ENCODE measurements at places on chromosomes 4 and X.

DNA sequence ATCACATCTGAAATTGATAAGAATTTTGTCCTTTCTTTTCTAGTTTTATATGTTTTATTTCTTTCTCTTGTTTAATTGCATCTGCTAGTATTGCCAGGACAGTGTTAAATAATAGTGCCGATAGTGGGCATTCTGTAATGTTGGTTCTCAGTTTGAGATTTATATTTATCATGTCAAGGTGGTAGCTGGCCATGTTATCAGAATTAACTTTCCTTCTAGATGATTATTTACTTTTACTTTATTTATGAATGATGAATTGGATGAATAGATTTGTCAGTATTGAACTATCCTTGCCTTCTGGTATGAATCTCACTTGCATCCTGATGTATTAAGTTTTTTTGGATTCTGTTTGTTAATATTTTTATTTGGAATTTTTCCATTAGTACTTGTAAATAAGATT, 42.7 kb downstream of the METAP1 start:
- no peak for DNase-seq

GRCh38 chr4:5399124-5399523, 309.2 kb downstream of the EVC2 start:
- no peak for DNase-seq

- DNase-seq, result no peak
These were observed 24.7 kb downstream of the SLC9B1 start for GRCh38 chr4:102994803-102995202.

DNA sequence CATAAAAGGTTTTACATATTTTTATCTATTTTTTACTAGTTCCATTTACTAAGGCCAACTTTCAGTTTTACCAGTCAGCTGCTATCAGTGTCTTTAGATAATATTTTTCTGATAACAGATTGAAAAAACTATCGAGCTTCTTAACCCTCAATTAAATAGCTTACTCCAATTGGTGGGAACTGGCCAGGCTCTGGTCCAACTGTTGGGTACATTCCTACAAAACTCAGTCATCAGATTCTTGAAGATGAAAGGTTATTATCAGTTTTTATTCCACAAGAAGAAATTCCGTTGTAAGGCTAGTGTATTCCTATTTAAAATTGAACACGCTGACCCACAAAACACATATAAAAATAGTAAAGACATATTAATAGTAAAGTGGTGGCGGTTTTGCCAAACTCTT, 346.2 kb downstream of the MAPK10 start:
- DNase-seq, result peak; percentile 64

GRCh38 chrX:7158468-7158990, 10.6 kb upstream of the PUDP start:
- DNase-seq, result peak; percentile 52

DNA sequence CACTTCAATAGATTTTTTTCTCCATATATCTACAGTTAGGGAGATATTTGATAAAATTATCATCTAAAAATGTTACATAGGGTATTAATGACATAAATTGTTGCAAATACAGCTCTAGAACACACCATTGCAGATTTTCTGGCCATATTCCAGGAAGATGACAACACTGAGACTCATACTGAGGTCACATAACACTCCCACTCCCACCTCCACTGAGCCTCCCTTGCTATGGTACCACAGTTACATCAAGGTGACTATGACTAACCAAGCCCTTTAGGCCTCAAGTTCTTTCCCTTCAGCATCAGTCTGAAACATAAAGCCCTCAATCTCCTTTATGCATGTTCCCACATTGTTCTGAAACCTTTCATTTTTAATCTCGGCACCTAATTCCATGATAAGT, 932.0 kb upstream of the IGFBP7 start:
- no peak for DNase-seq

DNA sequence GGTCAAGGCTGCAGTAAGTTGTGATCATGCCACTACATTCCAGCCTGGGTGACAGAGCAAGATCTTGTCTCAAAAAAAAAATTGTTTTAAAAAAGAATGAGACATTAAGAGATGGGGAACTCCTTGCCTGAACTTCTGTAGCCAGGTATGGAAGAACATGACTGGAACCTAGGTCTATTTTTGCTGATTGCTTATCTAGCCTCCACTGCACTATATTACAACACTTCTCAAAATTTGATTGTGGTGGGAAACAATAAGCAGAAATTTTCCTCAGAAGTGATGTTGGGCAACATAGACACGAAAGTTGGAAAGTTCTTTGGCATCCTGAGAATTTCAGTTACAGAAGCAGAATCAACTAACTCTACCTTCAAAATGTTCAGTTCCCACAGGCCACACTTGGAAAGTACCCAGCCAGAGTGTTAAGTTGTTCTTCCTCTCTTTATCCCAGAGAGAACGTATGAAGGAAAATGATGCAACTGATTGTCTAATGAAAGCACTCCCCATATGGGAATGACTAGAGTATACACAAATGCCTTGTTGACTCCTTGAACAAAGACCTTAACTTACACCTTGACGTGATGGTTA, 50.0 kb downstream of the LUZP4 start:
- DNase-seq, result no peak

GRCh38 chr4:98935633-98936032, 6.7 kb upstream of the EIF4E start:
- no peak for DNase-seq

DNA sequence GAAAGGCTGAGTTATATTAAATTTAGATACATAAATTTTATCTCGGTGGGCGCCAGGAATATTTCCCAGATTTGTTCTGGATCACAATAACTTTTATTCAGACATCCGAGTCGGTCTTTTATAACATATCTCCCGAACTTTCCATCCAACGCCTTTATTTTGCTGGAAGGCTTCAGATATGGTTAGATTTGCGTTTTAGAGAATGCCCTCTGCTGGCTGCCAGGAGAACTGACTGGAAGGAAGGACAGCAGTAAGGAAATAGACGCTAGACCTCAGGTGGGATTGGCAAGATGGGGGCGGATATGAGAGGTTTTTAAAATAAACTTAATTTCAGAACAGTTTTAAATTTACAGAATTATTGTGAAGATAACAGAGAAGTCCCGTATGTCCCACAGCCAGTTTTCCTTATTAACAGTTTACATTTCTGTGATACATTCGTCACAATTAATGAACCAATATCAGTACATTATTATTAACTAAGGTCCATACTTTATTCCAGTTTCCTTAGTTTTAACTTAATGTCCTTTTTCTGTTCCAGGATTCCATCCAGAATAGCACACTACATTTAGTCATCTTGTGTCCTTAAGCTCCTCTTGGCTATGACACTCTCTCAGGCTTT, 4.6 kb upstream of the KANTR start:
- DNase-seq, result peak; percentile 65

- peak; percentile 45 for DNase-seq
These were observed 204.9 kb downstream of the MID1 start for GRCh38 chrX:10415306-10416001.

GRCh38 chr4:89752932-89753598, 83.9 kb downstream of the SNCA start:
- DNase-seq, result peak; percentile 94

- DNase-seq, result peak; percentile 59
These were observed at the start of gene EVC2 for GRCh38 chr4:5708449-5709206. EVC2 (minus strand) TSS chr4:5708559; CDS start chr4:5708513, 46 bp downstream.

GRCh38 chr4:168900080-168900479, 110.0 kb downstream of the CBR4 start:
- DNase-seq, result no peak

DNA sequence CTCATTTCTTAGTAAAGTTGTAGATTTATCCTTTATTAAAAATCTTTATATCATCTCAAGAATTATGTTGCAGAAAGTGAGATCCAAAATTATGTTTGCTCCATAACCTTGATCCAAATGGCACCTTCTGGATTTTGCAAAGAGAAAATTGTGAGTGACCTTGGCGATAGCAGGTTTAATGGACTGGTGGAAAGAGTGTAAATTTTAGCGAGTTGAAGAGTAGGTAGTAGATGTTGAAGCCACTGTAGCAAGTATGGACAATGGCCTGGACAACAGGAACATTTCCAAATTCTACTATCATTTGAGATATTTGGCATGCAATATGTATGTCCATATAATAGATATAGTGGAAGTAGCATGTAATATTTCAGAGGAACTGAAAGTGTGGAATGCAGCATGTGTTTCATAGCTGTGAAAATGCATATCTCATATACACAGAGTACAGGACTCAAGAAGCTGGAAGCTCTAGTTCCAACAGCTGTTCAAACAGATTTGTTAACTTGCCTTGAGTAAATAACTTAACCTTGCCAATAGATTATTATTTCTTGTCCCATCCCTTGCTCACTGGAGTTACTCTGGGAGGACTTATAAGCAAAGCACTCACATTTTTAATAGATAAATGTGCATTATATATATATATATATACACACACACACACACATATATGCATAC, 152.5 kb upstream of the TLL1 start:
- no peak for DNase-seq

DNA sequence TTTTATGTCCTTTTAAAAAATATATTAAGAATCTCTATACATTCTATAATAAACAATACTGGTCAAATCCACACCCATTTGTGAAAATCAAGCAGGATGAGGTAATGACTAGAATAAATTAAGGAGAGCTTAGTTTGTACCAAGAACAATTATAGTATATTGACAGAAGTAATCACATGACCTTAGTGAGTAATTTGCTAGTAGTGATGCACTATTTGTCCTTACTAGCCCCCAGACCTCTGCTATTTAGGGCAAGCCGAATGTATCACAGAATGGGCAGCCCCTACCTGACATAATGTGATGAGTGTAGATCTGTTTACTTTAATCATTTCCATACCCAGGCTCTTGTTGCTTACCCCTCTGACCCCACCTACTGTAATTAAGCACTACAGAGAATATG, 15.8 kb downstream of the ATP1B4 start:
- no peak for DNase-seq

DNA sequence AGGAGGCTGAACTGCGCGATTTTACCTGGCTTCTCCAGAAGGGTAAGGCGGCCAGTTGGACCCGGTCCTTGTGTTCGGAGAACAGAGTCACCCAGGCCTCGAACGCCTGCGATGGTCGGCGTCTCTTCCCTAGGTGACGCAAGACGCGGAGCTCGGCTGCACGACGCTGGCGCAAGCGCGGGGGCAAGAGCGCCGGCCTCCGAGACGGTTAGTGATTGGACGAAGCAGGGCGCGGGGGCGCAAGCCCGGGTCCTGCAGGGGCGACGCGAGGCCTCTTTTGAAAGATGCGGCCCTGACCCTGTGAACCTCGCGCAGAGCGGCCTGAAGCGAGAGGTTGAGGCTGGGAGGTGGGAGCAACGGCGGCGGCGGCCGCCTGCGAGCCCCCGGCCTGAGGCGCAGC, 428 bp downstream of the ADAD1 start:
- DNase-seq, result no peak

GRCh38 chrX:9503261-9503660, 38.4 kb downstream of the TBL1X start:
- DNase-seq, result no peak

- DNase-seq, result peak; percentile 80
These were observed 7.5 kb upstream of the CXCL6 start for GRCh38 chr4:73828956-73829355.

DNA sequence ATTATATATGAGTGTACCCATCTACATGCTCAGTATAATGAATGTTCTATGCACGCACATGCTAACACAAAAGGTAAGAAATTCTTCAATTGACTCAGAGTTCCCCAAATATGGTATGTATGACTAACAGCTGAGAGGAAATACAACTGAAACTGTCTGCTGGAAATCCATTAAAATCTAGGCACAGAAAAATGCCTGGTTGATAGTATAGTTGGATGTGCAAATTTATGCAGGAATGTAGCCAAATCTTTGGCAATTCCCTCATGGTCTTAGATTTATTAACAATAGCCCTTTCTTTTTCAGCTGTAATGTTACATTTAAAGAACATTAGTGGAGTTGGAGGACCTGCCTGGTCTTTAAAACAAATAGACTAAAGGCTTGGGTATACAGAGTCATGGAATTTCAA, 5.5 kb downstream of the CAMK2D start:
- peak; percentile 83 for DNase-seq

GRCh38 chr4:136311774-136312173, 1220.5 kb downstream of the PCDH18 start:
- no peak for DNase-seq

- peak; percentile 8 for DNase-seq
These were observed 825.8 kb upstream of the LCORL start for GRCh38 chr4:18847249-18847890.

GRCh38 chrX:63652086-63652765, 132.8 kb downstream of the ARHGEF9 start:
- peak; percentile 27 for DNase-seq

DNA sequence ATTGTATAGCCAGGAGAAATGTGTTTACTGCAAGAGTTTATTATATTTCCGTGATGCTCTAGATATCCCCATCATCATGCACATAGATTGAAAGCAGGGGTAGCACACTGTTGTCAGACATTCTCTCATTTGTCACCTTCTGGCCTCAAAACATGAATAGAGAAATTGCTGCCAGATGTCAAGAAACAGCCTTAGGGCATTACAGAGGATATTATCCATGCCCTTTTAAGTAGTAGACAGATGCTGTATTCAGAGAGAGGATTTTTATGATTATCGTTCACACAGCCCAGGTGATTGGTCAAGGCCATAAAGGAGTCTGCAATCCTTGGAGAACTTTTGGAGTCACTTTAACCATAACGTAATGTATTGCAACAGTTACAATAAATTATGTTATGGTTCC, 1961.5 kb upstream of the TENM3 start:
- DNase-seq, result no peak

DNA sequence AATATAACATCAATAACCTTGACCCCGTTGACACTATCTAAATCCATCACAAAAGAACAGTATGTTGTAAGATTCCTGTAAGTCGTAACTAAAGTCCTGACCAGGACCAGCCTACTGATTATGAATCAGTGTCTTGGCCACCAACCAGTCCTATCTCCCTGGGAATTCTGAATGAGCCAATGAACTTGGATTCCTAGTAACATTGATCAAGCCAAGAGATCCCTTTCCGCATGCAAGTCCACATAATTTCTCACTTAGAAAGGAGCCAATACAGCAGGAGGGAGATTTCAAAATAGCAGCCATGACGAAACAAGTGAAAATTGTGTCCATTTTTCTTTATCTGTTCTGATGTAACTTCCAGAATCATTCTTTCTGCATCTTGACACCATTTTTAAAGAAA, 9.5 kb downstream of the XPNPEP2 start:
- DNase-seq, result peak; percentile 51

- DNase-seq, result peak; percentile 52
These were observed 532 bp downstream of the ZNF827 start for GRCh38 chr4:145937971-145938611.

DNA sequence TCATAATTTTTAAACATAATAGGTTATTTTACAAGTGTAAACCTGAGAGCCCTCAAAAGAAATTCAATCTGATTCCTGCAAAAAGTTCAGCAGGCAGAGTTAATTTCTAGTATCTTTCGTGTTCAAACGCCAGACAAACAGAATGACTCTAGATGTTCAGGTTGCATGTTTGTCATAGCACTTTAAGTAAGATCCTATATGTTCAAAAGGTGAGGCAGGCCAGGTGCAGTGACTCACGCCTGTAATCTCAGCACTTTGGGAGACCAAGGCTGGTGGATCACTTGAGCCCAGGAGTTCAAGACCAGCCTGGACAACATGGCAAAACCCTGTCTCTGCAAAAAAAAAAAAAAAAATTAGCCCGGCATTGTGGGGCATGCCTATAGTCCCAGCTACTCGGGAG, 1.1 kb upstream of the RASSF6 start:
- DNase-seq, result no peak

GRCh38 chr4:156837625-156838345, 133.8 kb downstream of the PDGFC start:
- DNase-seq, result no peak

All from astrocyte of the spinal cord (primary cell).